ENCODE measurements at places on chromosomes 5 and 9. TPM values are rescaled to one million over a fixed set of nuclear protein-coding genes. Genes with fewer than 3 reads are reported as not detected.

The S1PR3 gene
- 30.3 TPM for total RNA-seq

The CTXN3 gene
- not detected for total RNA-seq

The ARID3C gene
- not detected for total RNA-seq

The SIGMAR1 gene
- total RNA-seq, result 35.1 TPM

The PRDM9 gene
- total RNA-seq, result not detected

Data from spleen (tissue), 13 donors.